ENCODE measurements at places on chromosomes 4 and X.

GRCh38 chr4:173990869-173991210 is 292.6 kb downstream of the FBXO8 start:
- DNase-seq: no peak

DNA sequence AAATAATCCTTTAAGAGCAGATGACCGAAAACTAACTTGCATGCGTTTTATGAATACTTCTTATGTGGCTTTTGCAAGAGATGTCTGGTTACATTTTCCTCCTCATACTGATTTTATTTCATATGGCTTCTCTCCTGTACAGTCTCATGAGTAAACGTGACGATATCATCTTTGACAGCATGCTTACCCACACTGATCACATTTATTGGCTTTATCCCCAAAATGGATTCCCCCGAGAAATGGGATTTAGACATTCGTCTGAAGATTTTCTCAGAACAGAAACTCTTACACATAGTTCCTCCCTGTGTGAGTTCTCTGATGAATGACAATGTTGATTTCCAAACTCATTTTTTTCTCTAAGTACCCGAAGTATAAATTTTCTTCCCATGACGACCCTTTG is 939.7 kb upstream of the LCORL start:
- no peak for DNase-seq

DNA sequence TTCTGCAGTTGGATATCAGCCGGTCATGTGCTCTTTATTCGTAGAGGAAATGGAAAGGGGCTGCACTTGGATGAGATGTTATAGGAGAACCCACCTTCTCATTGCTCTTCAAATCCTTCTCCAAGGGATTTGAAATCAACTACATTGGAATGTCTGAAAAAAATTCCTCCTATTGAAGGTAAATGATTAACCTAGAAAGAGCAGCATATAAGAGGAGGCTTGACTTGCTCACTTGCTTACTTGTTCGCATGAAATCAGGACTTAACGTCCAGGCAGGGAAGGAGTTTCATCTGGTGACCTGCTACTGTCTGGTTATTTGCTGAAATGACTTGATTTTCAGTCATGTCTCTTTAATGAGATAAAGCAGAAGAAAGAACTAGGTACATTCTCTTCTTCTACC is 338.4 kb upstream of the NOCT start:
- DNase-seq: no peak

- no peak for DNase-seq
These were observed 17.7 kb downstream of the HELT start for GRCh38 chr4:185036019-185036418.

- DNase-seq: no peak
These were observed 17.6 kb downstream of the TKTL1 start for GRCh38 chrX:154313147-154313546.

DNA sequence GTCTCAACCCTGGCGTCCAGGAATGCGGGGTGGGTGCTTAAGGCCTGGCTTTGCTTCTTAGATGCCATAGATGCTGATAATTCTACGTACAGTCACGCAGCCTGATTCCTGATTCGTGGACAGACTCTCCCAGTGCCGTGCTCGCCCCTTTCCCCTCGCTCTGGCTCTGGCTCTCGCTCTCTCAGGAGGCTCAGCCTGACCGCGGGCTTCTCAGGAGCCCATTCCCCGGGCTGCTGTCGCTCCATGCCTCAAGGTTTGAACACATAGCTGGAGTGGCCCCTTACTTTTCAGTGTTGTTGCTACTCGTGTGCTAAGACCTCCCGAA is 59.2 kb upstream of the ZC4H2 start:
- no peak for DNase-seq

- DNase-seq: no peak
These were observed 21.1 kb upstream of the HNRNPD start for GRCh38 chr4:82394896-82395295.

GRCh38 chr4:1318488-1319213 is 28.4 kb upstream of the UVSSA start:
- DNase-seq: no peak

DNA sequence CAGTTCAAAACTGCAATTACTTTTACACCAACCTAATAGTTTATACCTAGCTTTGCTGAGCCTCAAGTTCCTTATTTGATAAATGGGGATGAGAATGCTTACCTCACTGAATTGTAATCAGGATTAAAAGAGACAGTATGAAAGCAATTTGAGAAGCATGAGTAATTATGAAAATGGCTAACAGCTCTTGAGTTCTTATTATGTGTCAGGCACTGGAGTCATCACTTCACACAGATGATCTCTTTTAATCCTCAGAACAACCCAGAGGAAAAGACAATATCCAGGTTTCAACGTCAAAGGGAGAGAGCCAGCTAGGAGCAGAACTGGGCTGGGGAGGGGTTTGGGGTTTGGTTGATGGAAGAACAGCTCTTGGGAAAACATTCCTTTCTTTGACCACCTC is 221.0 kb upstream of the NWD2 start:
- no peak for DNase-seq

- DNase-seq: no peak
These were observed 522.5 kb downstream of the IQCM start for GRCh38 chr4:149293046-149293649.

Measured in iPS DF 6.9 (cell line).